ENCODE measurements at places on chromosomes 2 and 18.

DNA sequence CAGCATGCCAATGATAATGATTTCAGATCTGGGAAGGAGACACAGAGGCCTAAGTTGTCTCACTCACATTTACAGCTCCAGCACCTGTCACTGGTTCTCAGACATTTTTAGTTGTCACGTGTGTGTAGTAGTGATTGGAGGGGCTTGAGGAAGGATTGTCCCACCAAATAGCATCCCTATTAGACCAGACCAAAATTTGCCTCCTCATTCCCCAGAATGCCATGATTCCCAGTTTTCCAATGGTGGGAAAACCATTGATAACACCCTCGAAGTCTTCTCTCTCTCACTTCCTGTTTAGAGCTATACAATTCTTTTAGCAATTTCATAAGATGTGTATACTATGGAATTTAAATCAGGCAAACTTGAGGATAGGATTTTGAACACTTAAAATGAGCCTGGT, 52.5 kb downstream of the CCDC141 start:
- DNase-seq = no peak

DNA sequence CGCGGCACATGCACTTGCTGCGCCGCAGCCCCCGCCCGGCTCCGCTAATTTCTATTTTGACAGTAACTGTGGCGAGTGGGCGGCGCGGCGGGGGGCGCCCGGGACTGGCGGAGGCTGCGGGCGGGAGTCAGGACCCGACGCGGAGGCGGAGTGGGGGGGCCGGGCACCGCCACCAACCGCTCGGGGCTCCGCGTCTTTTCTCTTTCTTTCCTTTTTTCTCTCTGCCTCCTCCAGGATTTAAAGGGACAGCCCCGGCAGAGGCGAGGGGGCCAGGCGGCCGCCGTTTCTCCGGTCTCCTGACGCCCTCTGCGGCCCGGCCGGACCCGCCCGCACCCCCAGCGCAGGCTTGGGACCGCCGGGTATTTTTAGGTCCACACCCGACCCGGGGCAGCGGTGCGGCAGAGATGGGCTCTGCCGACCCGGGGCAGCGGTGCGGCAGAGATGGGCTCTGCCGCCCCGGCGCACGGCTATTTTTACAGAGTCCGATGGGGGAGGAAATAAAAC, 460 bp upstream of the ZBTB7C start:
- no peak for DNase-seq

- no peak for DNase-seq
These were observed 97.0 kb upstream of the RFX8 start for GRCh38 chr2:101571951-101572350.

- DNase-seq = no peak
These were observed 50.4 kb upstream of the AFF3 start for GRCh38 chr2:100192825-100193224.

DNA sequence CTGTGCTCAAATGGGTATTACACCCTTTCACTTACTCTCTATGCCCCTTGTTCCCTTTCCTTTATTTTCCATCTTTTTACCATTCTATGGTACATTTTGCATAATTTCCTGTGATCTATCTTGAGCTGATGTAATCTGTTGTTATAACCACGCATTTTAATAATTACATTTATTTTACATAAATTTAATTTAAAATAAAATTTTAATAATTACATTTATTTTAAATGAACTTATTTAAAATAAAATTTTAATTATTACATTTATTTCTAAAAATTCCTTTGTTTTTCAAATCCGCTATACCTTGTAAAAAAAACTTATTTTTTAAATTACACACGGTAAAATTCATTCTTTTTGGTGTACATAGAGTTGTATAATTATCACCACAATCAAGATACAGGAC, 93.9 kb downstream of the CRACDL start:
- no peak for DNase-seq

GRCh38 chr2:237935740-237936452, 30.9 kb upstream of the UBE2F start:
- DNase-seq = no peak

GRCh38 chr2:190469771-190470170, 61.6 kb downstream of the MFSD6 start:
- DNase-seq = no peak

DNA sequence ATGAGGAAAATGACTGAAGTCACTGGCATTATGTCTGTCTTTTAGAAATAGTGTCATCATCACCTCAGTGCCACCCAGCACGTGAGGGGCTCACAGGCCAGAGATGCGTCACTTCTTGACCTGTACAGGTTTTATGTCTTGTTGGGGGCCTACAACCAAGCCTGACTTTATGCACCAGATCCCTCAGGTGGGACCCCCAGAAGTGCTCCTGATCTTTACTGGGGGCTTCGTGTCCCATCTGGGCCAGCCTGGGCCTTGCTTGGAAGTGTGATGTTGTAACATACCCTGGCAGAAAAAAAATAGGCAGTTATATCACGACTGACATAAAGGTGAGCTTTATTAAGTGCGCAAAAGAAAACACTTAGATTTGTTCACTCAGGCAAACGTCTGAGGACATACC, 21.5 kb upstream of the GNAL start:
- no peak for DNase-seq

Measured in OCI-LY7 (cell line).